ENCODE measurements at places on chromosomes 13 and 19.

- DNase-seq: no peak
Observed at GRCh38 chr13:51502153-51502651, 49.4 kb upstream of the INTS6 start.

- no peak for DNase-seq
Observed at GRCh38 chr19:519449-519865, 12.1 kb upstream of the CDC34 start.

- no peak for DNase-seq
Observed at GRCh38 chr13:20297181-20297580, 65.1 kb upstream of the GJB6 start.

DNA sequence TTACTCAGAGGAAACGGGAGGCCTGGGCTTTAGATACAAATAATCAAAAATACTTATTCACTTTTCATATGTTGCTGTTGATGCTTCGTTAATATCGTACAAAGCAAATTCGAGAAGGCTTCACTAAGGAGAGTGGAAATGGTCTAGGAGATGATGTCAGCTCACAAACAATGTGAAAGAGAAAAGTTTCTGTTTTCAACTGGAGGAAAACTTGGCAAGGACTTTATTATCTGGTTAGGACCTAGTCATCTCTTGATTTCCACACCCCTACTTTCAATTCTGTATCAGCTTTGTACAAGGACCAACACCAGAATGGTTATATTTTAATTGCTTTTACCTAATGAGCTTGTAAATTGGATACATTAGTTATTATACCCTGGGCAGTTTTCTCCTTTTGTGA lies 88.0 kb downstream of the SLC10A2 start:
- no peak for DNase-seq

Data from ELF-1 (cell line).